ENCODE measurements at places on chromosomes 12 and 14. TPM values are rescaled to one million over a fixed set of nuclear protein-coding genes. Genes with fewer than 3 reads are reported as not detected.

DNA sequence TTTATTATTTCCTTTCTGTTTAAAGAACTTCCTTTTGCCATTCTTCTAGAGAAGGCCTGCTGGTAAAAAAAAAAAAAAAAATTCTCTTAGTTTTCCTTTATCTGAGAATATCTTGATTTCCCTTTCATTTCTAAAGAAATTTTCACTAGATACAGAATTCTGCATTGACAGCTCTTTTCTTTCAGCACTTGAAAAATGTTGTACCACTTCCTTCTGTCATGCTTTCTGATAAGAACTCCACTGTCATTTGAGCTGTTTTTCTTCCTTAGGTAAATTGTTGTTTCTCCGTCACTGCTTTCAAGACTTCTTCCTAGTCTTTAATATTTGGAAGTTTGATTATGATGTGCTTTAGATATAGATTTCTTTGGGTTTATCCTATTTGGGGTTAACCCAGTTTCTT, 113.6 kb upstream of the BTG1 start:
- peaks cover 10% of the 10 kb centered on the region for H3K4me1 ChIP-seq
- no peaks in the 10 kb centered on the region for H3K27me3 ChIP-seq
- H3K27ac ChIP-seq: no peak overlapping the region
- no peak for DNase-seq
- H3K36me3 ChIP-seq: no peaks in the 10 kb centered on the region
- no peak overlapping the region for H3K4me3 ChIP-seq

GRCh38 chr14:99155173-99156089, 116.6 kb downstream of the BCL11B start:
- no peak overlapping the region for H3K4me3 ChIP-seq
- no peaks in the 10 kb centered on the region for H3K27me3 ChIP-seq
- no peaks in the 10 kb centered on the region for H3K36me3 ChIP-seq
- no peaks in the 10 kb centered on the region for H3K4me1 ChIP-seq
- DNase-seq: no peak

DNA sequence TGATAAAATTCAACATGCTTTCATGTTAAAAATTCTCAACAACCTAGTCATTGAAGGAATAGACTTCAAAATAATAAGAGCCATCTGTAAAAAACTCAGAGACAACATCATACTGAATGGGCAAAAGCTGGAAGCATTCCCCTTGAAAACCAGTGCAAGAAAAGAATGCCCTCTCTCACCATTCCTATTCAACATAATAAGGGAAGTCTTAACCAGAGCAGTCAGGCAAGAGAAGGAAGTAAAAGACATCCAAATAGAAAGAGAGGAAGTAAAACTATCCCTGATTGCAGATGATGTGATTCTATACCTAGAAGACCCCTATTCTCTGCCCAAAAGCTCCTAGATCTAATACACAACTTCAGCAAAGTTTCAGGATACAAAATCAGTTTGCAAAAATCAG, 52.9 kb downstream of the APOBEC1 start:
- no peak overlapping the region for H3K27ac ChIP-seq
- H3K27me3 ChIP-seq: peaks cover 63% of the 10 kb centered on the region
- DNase-seq: no peak
- H3K4me3 ChIP-seq: no peak overlapping the region
- H3K36me3 ChIP-seq: no peaks in the 10 kb centered on the region

The POTEG gene
- not detected for total RNA-seq

The LLPH gene
- total RNA-seq: 26.3 TPM

Data from type B pancreatic cell (in vitro differentiated cells).